Stimulated activated CD8-positive, alpha-beta memory T cell treated with anti-CD3 and anti-CD28 coated beads, Interleukin-4, amount 100 ng/mL, for 4 hours (primary cell): ENCODE measurements at places on chromosomes 2 and 18.

- no peak for DNase-seq
Measured at GRCh38 chr2:189191766-189192165, 12.2 kb upstream of the COL5A2 start.

DNA sequence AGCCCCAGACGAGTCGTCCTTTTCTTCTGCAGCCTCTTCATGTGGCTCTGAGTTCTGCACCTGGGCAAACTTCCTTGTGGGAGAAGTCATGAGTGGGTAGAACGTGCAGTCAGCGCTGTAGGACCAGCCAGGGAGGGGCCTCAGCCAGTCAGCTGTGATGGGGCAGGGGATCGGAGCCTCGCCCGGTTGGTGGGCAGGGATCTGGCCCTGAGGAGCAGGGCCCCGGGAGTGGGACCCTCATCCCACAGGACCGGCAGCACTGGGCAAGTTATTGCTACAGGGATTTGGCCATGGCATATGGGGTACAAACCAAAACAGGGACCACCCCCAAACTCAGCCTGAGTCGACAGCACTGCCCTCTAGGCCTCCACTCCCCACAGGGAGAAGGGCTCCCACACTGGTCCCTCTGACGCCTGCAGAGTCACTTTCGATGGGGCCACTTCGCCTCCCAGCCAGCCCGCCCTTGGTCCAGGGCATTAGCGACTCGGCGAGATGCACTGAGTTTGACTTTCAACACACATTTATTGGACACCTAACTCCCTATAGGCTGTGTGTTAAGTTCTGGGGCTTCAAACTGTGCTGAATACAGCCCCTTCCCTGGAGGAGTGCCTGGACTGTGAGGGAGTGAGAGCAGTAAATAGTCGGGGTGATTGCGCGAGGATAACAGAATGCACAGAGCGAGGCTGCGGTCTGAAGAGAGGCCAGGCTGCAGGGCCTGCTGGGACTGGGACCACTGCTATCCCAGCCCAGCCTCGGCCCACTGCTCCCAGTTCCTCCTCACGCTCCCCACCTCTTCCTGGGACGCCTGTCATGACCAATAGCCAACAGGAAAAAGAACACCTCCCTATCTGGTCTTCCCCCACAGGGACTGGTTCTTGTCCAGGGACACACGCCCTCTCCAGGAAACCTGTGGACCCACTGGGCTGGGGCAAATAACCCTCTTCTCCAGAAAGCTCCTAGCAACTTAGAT, 55.9 kb downstream of the SDC1 start:
- no peak for DNase-seq

DNA sequence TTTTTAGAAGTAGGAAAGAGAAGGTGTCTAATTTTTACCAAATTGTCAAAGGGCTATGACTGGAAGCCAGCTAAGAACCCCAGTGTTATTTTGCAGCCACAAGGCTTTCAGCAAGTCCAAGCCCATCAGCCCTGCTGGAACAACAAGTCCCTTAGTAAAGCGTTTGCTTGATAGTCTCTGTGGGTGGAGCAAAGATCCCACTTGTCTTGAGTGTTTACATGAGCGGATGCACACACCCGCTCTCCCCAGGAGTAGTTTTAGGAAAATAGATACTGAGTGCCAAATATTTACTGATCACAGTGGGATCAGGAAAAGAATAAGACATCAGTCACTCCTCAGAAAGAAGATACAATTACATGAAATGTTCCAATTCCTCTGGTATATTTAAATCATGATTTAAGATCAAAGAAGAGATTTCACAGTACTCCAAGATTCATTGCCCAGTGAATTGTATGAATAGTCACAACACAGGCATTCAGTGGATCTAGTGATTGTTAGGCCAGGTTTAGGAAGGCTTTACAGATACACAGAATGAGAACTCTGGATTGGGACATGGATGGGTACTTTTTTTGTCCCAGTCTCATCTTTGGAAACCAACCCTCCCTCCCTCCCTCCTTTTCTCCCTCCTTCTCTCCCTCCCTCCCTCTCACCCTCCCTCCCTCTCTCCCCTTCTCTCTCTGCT, 514.9 kb downstream of the PTPRM start:
- DNase-seq: no peak

DNA sequence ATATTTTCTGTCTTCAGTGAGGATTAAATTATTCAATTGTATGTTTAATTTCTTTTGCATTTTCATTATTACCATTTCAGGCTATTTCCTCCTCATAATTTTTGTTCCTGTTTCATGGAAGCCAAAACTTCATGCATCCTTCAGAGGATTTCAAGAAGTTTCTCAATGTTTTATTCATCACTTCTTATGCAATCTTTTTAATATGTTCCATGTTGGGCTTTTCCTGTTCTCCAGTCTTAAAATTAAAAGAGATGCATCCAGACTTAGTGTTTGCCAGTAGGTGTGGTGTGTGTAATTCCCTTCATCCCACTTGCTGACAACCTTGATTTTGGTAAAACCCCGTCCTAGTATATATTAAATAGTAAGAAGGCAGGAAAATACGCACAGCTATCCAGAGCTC, 190.0 kb downstream of the EN1 start:
- no peak for DNase-seq

DNA sequence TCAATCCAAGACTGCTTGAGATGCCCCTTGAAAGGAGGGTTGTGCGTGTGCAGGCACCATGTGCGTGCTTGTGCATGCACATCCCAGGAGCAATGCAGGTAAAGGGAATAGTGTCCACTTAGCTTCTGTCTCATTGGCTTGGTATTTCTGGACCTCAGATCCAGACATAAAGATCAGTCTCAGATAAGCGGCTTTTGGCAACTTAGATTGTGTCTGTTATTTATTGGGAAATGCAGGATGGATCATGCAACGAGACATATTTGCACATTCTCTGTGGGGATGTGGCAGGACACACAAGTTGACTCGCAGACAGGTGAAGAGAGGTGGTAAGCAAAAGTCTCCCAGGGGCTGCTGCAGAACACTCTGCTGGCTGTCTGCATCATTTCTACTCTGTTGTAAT, 67.9 kb downstream of the SETBP1 start:
- DNase-seq: no peak

DNA sequence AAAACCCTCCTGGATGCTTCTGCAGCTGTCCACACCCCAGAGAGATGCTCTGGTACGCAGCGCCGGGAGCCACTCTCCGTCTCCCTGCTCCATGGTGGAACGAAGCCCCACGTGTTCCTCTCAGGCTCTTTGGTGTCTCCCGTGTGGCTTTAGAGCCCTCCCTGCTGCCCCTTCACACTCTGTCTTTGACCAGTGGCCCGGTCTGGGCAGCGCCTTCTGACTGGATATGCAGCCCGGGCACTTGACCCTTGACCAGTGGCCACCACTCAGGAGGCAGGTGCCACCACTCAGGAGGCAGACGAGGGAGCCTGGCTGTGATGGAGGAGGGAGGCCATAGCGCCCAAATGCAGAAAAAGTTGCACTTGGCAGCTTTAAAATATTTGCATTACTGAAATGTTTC, 214.5 kb upstream of the SALL3 start:
- no peak for DNase-seq

DNA sequence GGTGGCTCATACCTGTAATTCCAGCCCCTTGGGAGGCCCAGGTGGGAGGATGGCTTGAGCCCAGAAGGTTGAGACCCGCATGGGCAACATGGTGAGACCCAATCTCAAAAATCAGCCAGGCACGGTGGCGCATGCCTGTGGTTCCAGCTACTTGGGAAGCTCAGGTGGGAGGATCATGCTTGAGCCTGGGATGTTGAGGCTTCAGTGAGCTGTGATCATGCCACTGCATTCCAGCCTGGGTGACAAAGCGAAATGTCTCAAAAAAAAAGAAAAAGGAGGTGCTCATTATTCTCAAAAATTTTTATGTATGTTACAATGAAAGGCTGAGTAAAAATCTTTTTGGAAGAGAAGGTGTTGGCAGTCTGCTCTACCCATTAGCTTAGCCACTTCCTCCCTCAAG, 106.8 kb downstream of the TSN start:
- no peak for DNase-seq

DNA sequence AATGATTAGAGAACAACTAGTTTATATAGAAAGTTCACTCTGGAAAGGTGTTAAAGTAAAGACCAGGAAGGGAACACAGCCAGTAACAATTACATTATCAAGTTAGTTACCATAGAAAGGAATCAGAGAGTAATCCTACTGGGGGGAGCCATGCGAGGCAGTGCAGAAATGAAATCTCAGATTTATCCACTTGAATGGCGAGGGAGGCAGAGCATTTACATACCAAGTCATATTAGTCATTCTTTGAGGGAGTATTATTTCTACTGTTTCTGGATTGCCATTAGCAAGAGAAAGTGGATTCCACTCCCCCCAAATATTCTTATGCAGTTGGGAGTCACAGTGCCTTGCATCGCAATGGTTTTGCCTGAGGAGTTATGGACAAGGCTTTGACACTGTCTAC, 472.7 kb upstream of the TRIB2 start:
- DNase-seq: no peak

DNA sequence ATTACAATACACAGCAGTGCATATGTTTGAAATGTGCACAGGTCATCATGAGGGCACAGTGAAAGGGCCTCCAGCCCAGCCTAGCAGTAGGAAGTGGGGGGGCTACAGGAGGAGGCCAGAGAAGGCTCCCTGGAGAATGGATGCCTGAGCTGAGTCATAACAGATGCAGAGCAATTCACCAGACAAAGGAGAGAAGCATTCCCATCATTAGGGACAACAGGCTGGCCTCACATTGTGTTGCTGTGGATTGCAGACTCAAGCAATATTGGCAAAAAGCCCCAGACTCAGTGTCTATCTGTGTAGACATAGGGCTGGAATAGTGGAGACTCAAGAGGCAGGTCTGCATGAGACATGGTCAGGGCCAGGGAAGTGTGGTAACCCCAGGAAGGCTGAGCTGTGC, 329.9 kb downstream of the DLGAP1 start:
- DNase-seq: no peak
